Stimulated activated CD4-positive, alpha-beta T cell treated with anti-CD3 and anti-CD28 coated beads, Interleukin-15, amount 100 ng/mL, for 1 hour (primary cell): ENCODE measurements at places on chromosomes 1 and 21.
A peak's percentile ranks its signal among the peaks of the same experiment; 100 is the strongest.

DNA sequence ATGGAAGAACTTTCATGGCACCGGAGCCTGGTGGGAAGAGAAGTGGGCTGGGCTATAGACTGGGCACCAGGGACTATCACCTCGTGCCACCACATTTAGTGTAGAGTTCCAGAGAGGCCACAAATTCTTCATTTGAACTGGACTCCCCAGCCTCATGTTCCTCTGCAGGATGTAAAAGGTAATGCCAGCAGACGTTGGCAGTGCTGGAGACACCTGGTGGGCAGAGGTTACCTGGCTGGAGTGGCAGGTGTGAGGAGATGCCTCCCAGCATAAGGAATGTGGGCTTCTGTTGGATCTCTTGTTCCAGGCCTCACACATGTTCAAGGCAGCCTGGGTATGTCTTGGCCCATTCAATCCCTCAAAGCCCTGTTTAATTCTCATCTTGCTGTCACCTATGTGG is 35.2 kb downstream of the TEX35 start:
- DNase-seq = no peak

- DNase-seq = no peak
Measured at GRCh38 chr1:228289996-228290881, 82.4 kb downstream of the OBSCN start.

DNA sequence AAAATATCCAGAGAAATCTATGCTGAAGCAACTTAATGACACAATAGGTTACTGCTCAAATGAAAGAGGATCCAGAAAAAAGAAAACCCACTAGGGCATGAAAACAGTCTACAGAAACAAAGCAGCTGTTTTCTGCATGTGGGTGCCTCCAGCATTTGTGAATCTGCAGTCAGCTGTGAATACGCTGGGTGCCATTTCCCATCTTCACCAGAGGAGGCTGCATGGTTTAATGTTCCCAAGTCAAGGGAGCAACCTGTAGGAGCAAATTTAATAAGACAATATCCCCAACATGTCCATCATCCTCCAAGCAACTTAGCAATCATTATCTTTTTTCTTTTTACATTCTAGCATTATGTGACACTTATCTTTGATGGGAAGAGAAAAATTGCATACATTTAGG is 396.6 kb downstream of the BRINP2 start:
- DNase-seq = no peak

- DNase-seq = no peak
Measured at GRCh38 chr1:217929213-217929885, 298.2 kb downstream of the SPATA17 start.

DNA sequence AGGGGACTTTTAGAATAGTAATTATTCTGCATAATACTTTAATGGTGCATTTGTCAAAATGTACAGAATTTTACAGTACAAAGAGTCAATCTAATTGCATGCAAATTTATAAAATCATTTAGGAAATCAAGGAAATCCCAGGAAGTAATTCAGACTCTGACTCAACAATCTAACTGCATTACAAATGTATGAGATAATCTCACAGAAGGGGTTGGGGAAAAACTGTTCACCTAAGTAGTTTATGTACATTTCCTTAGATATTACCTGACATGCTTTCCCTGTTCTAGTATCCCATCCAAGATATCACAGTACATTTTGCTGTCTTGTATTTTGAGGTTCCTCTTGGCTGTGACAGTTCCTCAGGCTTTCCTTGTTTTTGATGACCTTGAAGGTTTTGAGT is 4.7 kb downstream of the CRB1 start:
- DNase-seq = no peak

DNA sequence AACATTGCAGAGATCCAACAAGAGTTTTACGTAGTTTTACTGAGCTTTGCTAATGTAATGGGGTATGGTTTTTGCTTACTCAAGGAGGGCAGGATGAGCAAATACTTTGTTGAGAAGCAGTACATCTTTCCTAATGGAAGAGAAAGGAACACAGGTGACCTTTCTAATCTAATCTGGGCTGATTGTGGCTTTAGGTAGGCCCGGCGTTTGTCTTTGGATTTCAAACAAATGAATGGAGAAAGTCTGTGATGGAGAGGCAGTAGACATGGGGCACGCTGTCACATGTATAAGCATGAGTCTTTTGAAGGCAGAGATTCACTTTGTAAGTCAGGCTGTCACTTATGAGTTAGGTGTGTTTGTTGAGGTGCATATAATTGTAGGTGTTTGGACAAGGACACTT is 1.7 kb downstream of the PLEKHM2 start:
- DNase-seq = no peak

- no peak for DNase-seq
Measured at GRCh38 chr1:51572365-51572764, 44.5 kb upstream of the OSBPL9 start.

GRCh38 chr1:172833954-172834353 is 175.1 kb downstream of the FASLG start:
- no peak for DNase-seq

DNA sequence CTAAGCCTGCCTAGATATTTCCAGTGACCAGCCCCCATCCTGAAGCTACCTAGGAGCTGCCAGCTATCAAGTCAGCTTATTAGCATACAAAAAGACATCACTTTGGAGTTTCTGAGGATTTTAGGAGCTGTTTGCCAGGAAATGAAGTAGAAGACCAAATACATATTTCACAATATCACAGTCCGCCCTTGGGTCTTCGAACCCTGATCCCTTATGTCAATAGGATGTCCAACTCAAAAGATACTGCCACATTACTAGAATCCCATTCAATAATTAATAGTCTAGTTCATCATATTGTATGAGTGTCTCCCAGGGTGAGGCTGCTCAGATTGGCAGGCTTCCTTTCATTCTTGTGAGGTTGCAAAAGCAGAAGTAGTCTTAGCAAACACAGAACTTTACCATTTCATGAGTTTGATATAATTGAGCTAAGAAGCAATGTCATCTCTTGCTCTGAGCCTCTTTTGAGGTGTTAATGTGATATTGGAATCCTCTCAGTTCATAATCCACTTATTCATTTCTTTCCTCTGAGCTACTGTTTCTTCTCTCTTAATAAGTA is 13.6 kb downstream of the IPO9 start:
- no peak for DNase-seq

- DNase-seq = no peak
Measured at GRCh38 chr1:184755226-184756065, 788 bp upstream of the EDEM3 start.

GRCh38 chr1:2126331-2127186 is 68.0 kb downstream of the FAAP20 start:
- DNase-seq = no peak

GRCh38 chr1:77990629-77991204 is 11.8 kb upstream of the FUBP1 start:
- no peak for DNase-seq

GRCh38 chr21:38817371-38818324 is 11.9 kb downstream of the ETS2 start:
- no peak for DNase-seq

DNA sequence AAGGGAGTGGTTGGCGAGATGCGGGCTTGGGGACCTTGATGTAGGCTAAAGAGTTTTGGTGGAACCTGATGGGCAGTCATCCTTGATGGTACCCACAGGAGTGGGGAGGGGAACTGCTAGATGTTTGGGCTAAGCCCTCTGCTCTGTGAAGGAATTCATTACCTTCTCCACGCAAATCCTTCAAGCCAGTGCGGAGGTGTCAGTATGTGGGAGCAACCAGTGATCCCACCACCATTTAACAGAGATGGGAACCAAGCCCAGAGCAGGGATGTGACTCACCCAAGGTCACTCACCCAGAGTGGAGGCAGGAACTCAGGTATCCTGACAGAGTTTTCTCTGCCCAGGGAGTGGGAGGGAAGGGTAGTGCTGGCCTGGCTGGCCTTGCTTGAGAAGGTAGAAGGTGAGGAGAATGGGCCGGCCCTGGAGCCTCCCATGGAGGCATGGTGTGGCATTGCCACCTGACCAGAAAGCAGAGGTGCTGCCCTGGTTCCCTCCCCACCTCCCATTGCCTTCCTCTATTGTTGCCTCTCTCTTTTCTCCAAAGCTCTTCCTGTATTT is 51.2 kb upstream of the STUM start:
- no peak for DNase-seq

DNA sequence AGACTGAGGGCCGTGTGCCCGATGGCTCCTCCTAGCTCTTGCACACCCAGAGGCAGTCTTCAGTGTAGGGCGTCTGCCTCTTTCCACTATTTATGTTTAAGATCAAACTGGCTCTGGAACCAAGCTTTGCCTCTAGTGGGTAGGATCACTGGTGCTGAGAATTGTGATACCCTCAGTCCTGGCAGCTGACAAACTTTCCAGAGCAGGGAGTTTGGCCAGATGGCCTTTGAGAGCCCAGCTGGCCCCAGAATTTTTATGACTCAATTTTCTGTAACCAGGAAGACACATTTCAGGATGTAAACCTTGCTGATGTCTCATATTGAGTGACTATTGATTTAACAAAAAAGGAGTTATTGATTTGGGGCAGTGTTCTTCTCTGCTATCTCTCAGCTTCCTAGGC is 6.7 kb downstream of the COQ8A start:
- DNase-seq = no peak

- no peak for DNase-seq
Measured at GRCh38 chr1:19651141-19651737, 7.1 kb downstream of the NBL1 start.

GRCh38 chr21:31480228-31480627 is 136.2 kb upstream of the TIAM1 start:
- no peak for DNase-seq

- no peak for DNase-seq
Measured at GRCh38 chr1:27824411-27824810, 6.2 kb upstream of the PPP1R8 start.

DNA sequence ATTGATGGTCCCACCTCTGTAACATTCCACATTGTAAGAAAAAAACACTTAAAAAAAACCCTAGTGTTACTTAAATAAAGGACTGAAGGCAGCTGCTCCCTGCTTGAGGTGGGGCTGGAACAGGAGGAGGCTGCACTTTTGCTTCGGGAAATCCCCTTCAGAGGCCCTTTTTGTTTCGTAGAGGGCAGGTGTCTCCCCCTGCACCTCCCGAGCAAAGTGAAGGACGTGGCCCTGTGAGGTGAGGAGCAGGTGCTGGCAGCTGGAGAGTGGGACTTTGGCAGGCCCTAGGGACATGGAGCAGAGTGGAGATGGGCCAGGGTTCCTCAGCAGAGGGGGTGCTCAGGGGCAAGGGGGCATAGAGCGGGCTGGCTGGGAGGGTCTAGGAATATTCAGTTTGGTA is 33.4 kb upstream of the WNT4 start:
- peak; percentile 6 for DNase-seq

- DNase-seq = no peak
Measured at GRCh38 chr1:71657891-71658679, 577.2 kb upstream of the ZRANB2 start.

- DNase-seq = no peak
Measured at GRCh38 chr21:27545754-27546349, 579.0 kb upstream of the ADAMTS5 start.
